Retinal pigment epithelial cell (primary cell): ENCODE measurements at places on chromosomes 4 and X.

GRCh38 chr4:59060002-59060846 lies 1950.0 kb upstream of the IGFBP7 start:
- no peak for DNase-seq

DNA sequence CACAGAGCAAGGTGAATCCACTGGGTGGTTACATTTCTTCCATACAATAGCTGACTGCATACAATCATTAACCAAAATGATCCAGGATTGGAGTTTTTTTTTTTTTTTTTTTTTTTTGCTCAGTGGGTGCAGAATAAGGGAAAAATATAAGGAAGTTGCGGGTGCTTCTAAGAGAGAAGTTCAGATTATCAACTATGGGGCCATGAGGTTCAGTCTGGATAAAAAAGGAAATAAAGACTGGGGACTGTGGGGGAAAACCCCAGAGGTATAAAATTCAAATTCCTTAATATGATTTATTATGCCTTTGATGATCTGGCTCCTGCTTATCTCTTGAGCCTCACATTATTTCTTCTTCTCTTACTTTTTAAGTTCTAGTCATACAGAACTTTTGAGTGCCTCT lies 5.9 kb upstream of the EIF1AX start:
- DNase-seq: no peak

GRCh38 chr4:160238790-160239189 lies 1135.9 kb downstream of the RAPGEF2 start:
- DNase-seq: no peak

- DNase-seq: no peak
Observed at GRCh38 chr4:82618103-82618720, 56.4 kb upstream of the TMEM150C start.

DNA sequence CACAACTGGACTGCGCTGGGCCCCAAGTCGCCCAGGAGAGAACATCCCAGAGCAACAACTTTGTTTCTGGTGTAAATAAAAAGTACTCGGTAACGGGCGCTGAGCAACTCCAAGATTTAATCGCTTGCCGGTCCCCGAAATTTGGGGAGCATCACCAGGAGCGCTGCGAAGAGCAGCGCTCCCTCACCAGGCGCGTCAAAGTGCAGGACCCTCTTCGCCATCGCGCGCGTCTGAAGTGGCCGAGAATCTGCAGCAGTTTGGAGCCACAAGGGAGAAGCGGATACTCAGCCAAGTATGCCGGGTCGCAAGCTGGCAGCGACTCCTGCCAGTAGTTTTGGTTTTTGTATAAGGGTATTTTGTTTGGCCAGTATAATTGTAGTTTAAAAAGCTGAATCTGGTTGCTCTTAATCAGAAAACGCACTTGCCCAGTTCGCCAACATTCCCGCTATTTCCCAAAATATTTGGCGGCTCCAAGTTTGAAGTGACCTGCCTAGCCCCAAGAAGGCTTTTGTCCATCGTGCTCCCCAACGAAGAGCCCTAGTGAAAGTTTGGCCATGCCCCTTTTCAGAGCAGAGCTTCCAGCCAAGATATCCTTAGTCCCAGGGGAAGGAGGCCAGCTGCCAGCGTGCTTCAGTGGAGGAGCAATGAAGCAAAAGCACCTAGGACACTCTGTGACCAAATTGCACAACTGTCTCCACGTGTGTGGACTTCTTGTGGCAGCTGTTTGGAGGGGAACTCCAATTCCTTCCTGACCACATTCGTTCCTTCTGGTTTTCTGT lies 557 bp upstream of the KDR start:
- no peak for DNase-seq

- DNase-seq: peak; percentile 3
Observed at GRCh38 chr4:3791910-3792542, 25.8 kb downstream of the ADRA2C start.

- no peak for DNase-seq
Observed at GRCh38 chr4:91851456-91851855, 452.3 kb upstream of the GRID2 start.

- DNase-seq: no peak
Observed at GRCh38 chr4:56115898-56116297, 167.2 kb downstream of the CEP135 start.

- no peak for DNase-seq
Observed at GRCh38 chrX:19814778-19815177, 72.6 kb downstream of the SH3KBP1 start.
